Mesothelial cell of epicardium (in vitro differentiated cells): ENCODE measurements at places on chromosomes 5 and 9. TPM values are rescaled to one million over a fixed set of nuclear protein-coding genes. Genes with fewer than 3 reads are reported as not detected.

Gene CCL21
- total RNA-seq, result not detected in 3 replicates

DNA sequence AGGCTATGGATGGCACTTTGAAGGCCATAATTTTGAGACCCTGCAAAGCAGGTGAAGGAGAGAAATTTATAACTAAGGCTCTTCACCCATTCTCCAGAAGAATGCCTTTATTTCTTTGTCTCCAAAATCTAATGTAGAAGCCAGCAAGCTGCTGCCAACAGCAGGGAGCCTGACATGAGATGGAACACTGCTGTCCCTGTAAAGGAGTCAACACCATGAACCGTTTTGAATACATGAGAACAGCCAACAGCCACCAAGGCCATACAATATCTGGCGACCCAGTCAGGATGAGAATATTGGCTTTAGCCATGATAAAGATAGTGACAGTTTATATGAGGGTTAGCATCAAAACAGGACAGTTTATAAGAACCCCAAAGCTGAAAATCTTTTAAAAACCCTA is 121.2 kb upstream of the LIFR start:
- no peak for DNase-seq

GRCh38 chr5:58156361-58156760 is 303.5 kb downstream of the PLK2 start:
- no peak for DNase-seq

- no peak for DNase-seq
Measured at GRCh38 chr9:126459126-126459525, 132.5 kb downstream of the MVB12B start.

- DNase-seq, result no peak
Measured at GRCh38 chr5:150211156-150212030, 21.5 kb downstream of the SLC6A7 start.
